ENCODE measurements at places on chromosomes 2 and 18. TPM values are rescaled to one million over a fixed set of nuclear protein-coding genes. Genes with fewer than 3 reads are reported as not detected.

Gene ANKRD12
- 13.0 TPM for polyA plus RNA-seq

Gene STPG4
- polyA plus RNA-seq, result 0.05 TPM

DNA sequence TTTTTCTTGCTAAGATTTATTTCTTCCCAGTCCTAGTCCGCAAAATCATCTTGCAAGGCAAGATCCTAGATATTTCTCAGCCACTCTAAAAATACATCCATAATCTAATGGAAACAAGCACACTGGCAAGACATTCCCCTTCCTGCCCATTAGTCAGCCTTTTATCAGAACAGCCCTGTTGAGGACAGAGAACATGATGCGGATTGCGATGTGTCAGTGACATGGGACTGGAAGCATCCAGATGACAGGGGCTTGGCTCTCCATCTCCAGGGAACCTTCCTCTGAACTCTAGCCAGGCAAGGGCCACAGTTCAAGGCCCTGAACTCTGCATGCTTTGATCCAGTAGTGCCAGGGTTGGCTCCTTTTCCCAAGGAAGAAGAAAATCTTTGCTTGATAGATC lies 70.0 kb downstream of the VSNL1 start:
- DNase-seq, result no peak
- H3K27me3 ChIP-seq, result no peaks in the 10 kb centered on the region
- no peak overlapping the region for H3K4me3 ChIP-seq
- H3K36me3 ChIP-seq, result no peaks in the 10 kb centered on the region

GRCh38 chr18:26618135-26618534 lies 69.8 kb upstream of the KCTD1 start:
- no peak overlapping the region for H3K4me3 ChIP-seq
- no peak for DNase-seq
- H3K36me3 ChIP-seq, result no peaks in the 10 kb centered on the region
- no peaks in the 10 kb centered on the region for H3K27me3 ChIP-seq
- no peaks in the 10 kb centered on the region for H3K4me1 ChIP-seq

DNA sequence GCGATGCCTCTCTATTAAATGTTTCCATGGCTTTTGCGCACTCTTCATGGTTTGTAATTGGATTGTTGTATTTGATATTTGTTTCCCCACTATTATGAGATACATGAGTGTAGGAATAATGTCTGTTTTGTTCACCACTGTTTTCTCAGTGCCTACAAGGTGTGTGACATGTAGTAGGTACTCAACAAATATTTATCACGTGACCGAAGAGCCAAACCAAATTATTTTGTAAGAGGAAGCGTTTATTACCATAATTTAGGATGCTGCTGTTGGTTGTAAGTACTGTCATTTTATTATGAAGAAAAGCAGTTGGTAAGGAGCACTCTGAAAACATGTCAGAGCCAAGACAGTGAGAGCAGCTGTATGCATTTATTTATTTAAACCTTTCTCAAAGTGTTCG lies 32.2 kb upstream of the CTLA4 start:
- no peak for DNase-seq
- no peak overlapping the region for H3K4me3 ChIP-seq
- no peak overlapping the region for H3K27ac ChIP-seq
- no peaks in the 10 kb centered on the region for H3K4me1 ChIP-seq
- no peaks in the 10 kb centered on the region for H3K27me3 ChIP-seq
- H3K36me3 ChIP-seq, result no peaks in the 10 kb centered on the region

GRCh38 chr2:71063216-71063615 lies 5.2 kb upstream of the NAGK start:
- H3K27ac ChIP-seq, result no peak overlapping the region
- no peak overlapping the region for H3K4me3 ChIP-seq
- H3K27me3 ChIP-seq, result no peaks in the 10 kb centered on the region
- DNase-seq, result no peak
- H3K4me1 ChIP-seq, result peaks cover 3% of the 10 kb centered on the region

DNA sequence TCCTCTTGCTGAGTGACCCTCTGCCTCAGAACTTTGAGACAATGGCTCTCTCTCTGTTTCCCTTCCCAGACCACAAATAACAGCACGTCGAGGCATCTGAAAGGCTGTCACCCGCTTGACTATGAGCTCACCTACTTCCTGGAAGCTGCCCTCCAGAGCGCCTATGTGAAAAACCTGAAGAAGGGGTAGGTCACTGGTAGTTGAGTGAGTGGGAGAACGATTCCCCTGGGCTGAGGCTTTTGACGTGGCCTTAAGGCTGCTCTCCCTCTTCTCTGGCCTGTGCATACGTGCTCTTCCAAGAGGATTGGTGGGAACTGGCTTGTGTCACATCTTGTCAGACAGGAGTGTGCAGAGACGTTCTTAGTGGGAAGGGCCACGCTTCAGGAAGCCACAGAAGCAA lies 63.1 kb upstream of the MCFD2 start:
- peaks cover 98% of the 10 kb centered on the region for H3K36me3 ChIP-seq
- H3K4me1 ChIP-seq, result peaks cover 40% of the 10 kb centered on the region
- no peak for DNase-seq

GRCh38 chr2:37705191-37705590 lies 33.7 kb upstream of the CDC42EP3 start:
- no peaks in the 10 kb centered on the region for H3K36me3 ChIP-seq
- no peak overlapping the region for H3K4me3 ChIP-seq
- H3K4me1 ChIP-seq, result peaks cover 11% of the 10 kb centered on the region

GRCh38 chr2:42939411-42940206 lies 147.2 kb upstream of the HAAO start:
- no peak overlapping the region for H3K27ac ChIP-seq
- no peak overlapping the region for H3K4me3 ChIP-seq
- H3K4me1 ChIP-seq, result peaks cover 29% of the 10 kb centered on the region
- DNase-seq, result no peak

DNA sequence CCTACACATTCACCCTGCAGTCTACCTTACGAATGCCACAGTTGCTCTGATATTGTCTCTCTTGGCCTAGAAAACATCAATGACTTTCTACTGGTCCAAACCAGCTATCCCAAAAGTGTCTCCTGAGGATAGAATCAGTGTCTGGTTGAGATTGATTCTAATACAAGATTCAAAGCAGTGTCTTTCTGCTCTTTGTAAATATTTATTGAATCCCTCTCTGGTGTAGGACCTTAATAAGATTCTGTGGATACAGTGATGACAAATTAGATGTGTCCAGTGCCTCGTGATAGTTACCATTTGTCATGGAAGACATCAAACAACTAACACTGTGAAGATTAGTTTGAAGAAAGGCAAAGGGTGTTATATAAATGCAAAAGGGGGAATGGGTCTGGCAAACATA lies 380.7 kb upstream of the TRIB2 start:
- DNase-seq, result no peak
- no peaks in the 10 kb centered on the region for H3K27me3 ChIP-seq
- H3K4me1 ChIP-seq, result peaks cover 17% of the 10 kb centered on the region
- H3K36me3 ChIP-seq, result no peaks in the 10 kb centered on the region

GRCh38 chr18:1760901-1761300 lies 810.4 kb downstream of the METTL4 start:
- DNase-seq, result no peak
- no peaks in the 10 kb centered on the region for H3K27me3 ChIP-seq
- no peaks in the 10 kb centered on the region for H3K4me1 ChIP-seq
- no peak overlapping the region for H3K27ac ChIP-seq
- no peaks in the 10 kb centered on the region for H3K36me3 ChIP-seq
- no peak overlapping the region for H3K4me3 ChIP-seq

GRCh38 chr2:105338020-105338385 lies 663 bp downstream of the C2orf49 start:
- DNase-seq, result no peak
- peak overlapping the region; percentile 93 for H3K27ac ChIP-seq
- peaks cover 13% of the 10 kb centered on the region for H3K4me1 ChIP-seq
- peak overlapping the region; percentile 75 for H3K4me3 ChIP-seq
- peaks cover 18% of the 10 kb centered on the region for H3K36me3 ChIP-seq

- no peak overlapping the region for H3K27ac ChIP-seq
- no peaks in the 10 kb centered on the region for H3K4me1 ChIP-seq
- H3K36me3 ChIP-seq, result no peaks in the 10 kb centered on the region
- H3K4me3 ChIP-seq, result no peak overlapping the region
Observed at GRCh38 chr18:31241900-31242409, 76.0 kb upstream of the DSG1 start.

DNA sequence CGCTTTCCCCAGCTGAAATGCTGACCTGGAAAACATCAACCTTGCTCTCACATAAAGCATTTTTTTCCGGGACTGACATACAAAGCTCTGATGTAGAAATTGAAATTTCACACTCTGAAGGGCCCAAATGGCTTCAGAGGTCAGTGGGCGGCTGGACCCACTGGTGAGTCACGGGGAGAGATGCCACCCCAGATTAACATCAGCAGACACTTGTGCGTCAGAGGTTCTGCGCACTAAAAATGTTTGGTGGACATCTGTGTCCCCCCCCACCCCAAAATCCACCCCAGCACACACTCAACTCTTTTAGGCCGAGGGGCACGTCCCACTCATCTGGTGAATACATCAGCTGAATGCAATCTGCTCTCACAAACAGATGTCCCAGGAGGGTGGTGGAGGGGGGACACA lies 208.9 kb downstream of the ASB1 start:
- no peak for DNase-seq
- no peak overlapping the region for H3K27ac ChIP-seq
- no peak overlapping the region for H3K4me3 ChIP-seq
- no peaks in the 10 kb centered on the region for H3K27me3 ChIP-seq
- no peaks in the 10 kb centered on the region for H3K36me3 ChIP-seq

All from thymus (tissue), 14 donors.